ENCODE measurements at places on chromosomes 13 and 19.

GRCh38 chr19:16127080-16127479, 15.4 kb downstream of the RAB8A start:
- no peak for DNase-seq

- DNase-seq = no peak
These were observed 52.6 kb downstream of the MAP4K1 start for GRCh38 chr19:38564981-38565690.

- no peak for DNase-seq
These were observed 4.0 kb upstream of the GRIN3B start for GRCh38 chr19:996051-996838.

DNA sequence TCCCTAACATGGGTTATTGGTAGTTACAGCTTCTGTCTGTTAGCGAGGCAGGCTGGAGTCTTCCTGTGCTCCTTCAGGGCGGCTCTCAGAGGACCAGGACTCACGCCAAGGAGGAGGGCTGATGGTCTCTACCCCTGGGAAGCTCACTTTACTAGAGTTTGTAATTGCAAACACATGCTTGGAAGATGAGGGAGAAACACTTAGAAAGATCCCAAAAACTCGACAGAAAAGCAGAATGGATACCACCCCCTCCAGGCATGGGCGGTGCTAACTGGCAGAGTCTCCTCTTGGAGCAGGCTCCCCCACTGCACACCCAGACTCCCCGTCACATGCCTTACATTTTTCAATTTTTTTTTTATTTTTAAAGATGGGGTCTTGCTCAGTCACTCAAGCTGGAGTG, 62.0 kb downstream of the PARP4 start:
- DNase-seq = no peak

- no peak for DNase-seq
These were observed 17.9 kb upstream of the GAS6 start for GRCh38 chr13:113881614-113882266.

DNA sequence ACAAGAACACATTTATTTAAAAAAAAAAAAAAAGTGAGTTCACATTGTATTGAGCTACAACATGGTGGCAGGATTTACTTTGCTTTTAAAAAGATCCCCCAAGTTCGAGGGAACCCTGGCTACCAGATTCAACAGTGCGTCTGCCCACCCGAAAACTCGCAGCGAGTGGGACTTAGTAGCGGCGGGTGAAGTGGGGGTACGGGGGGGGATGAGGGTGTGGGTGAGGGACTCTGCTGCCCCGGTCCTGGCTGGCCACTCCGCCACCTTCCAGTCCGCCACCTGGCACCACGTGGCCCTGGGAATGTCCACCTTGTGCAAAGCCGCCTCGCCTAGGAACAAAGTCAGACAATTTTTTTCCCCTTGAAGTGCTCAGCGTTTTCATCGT, 19.3 kb upstream of the TINCR start:
- no peak for DNase-seq

GRCh38 chr19:1847684-1848398, 442 bp downstream of the REXO1 start:
- DNase-seq = no peak

Data from NCI-H510A treated with DMSO at 0.1 percent for 48 hours (cell line).